SJSA1 (cell line): ENCODE measurements at places on chromosomes 13 and 19.

- no peak for DNase-seq
Measured at GRCh38 chr19:39247701-39248664, 673 bp downstream of the IFNL4 start.

- DNase-seq, result no peak
Measured at GRCh38 chr19:35755550-35756376, 1.1 kb downstream of the HSPB6 start.

GRCh38 chr13:35157143-35157755 lies 215.2 kb downstream of the NBEA start:
- DNase-seq, result peak; percentile 38

GRCh38 chr19:54670576-54671357 lies 8.0 kb downstream of the LILRB4 start:
- no peak for DNase-seq

GRCh38 chr19:45613926-45614725 lies 12.1 kb upstream of the GPR4 start:
- DNase-seq, result peak; percentile 84

GRCh38 chr13:22926748-22927400 lies 253.9 kb upstream of the SGCG start:
- DNase-seq, result no peak

DNA sequence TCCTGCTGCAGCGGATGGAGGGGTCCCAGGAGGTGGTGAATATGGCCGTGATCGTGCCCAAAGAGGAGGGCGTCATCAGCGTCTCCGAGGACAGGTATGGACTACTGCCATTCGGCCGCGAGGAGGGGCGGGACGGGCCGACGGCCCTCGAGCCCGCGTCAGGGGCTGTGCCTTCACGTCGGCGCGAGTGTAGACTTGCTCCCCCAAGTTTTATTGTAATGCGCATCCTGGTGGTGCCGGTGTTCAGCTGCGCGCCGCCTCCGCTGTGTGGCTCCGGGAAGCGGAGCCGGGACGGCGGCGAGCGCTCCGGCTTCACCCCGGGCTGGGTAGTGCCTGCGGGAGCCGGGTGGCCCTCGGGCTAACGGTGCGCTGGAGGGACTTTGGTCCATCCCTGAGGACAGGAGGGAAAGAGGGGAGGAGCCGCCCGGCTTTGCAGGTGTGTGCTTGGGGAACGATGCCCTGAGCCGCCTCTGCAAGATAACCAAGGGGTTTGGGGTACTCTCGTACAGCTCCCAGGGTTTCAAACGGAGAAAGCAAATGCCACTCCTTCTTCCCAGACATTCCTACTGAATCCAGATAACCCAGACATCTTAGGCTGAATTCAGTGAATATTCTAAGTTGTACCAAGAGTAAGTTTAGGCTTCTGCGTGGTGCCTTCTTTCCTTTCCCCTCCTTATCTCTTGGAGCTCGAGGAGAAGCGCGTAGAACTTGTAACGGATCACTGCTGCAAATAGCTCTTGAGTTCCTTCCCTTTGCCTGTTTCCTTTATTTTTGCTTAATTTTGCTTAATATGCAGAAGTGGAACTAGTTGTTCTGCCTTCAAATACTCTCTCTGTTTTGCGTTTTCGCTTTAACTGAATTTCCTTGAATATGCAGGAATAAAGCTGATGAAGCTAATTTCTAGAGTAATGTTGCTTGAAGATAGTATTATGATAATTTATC lies 740 bp downstream of the WDFY2 start:
- DNase-seq, result peak; percentile 50

- DNase-seq, result peak; percentile 50
Measured at GRCh38 chr13:94305463-94305862, 174.0 kb downstream of the DCT start.

DNA sequence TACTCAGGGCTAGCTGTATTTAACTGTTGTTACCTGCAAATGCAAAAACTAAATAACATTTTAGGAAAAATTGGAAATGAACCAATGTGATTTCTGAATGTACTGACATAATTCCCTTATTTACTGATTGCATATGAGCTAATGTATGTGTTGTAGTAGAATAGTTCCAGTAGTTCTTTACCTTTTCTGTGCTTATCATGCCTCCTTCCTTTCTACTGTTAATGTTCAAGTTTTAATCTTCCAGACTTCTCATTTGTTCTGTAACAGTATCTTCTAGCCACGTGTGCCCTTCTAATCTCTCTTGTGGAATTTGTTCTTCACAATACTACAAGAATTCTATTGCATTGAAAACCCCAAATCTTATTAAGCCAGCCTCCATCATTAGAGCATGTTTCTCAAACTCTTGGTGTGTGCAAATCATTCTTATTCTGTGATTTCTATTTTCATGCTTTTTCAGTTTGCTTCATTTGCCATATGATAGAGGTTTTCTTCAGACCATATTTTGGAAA lies 17.7 kb downstream of the LSM14A start:
- no peak for DNase-seq

DNA sequence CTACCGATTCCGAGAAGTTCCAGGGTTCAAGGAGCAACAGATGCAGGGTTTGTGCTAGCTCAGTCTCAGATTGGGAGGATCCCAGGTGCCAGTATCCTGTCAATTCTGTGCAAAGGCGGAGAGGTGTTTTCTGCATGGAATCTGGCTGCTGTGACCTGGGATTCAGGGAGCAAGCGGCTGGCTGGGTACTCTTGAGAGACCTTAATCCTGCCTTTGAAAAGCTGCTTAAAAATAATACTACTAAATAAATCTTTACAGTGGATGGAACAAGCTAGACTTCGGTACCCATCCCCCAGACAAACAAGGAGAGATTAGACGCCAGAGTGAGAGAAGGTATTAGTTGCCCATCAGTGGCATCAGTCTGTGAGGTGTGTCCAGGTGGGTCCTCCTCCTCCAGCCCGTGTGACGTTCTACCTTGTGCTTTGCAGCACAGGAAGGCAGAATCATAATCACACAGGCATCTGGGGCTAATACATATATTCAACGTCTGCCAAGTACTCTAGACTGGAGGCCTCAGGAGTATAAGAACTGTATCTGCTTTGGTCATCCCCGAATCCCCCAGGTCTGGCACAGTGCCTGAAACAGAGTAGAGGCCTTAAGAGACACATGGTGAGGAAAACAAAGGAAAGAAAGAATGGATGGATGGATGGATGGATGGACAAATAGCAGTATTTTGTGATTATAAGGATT lies 230.6 kb downstream of the ZNF536 start:
- no peak for DNase-seq

- no peak for DNase-seq
Measured at GRCh38 chr13:31826521-31826920, 87.2 kb downstream of the RXFP2 start.

- no peak for DNase-seq
Measured at GRCh38 chr13:37476874-37477273, 121.7 kb downstream of the POSTN start.

DNA sequence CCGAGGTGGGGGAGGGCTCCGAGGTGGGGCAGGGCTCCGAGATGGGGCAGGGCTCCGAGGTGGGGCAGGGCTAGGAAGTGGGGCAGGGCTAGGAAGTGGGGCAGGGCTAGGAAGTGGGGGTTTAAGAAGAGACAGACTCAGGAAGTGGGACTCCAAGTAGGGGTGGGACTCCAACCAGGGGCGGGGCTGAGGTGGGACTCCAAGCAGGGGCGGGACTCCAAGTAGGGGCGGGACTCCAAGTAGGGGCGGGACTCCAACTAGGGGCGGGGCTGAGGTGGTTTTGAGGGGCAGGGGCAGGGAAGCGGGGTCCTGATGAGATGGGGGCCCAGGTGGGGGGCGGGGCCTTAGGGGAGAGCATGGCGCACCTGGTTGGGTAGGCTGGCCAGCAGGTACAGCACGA lies 13.6 kb downstream of the CFD start:
- DNase-seq, result no peak

DNA sequence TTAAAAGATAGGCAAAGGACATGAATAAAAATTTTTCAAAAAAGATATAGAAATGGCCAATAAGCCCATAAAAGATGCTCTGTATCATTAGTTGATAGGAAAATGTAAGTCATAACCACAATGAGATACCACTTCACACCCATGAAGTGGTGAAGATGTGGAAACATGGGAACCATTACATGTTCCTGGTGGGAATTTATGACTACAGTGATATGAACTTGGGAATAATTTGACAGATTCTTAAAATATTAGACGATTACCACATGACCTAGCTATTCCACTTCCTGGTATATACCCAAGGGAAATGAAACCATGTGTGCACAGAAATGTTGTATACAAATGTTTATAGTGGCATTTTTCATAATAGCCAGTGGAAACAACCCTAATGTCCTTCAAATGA lies 232.2 kb downstream of the GGACT start:
- no peak for DNase-seq

- no peak for DNase-seq
Measured at GRCh38 chr19:13087795-13088537, 14.7 kb downstream of the LYL1 start.

GRCh38 chr13:95279016-95279415 lies 22.2 kb downstream of the ABCC4 start:
- DNase-seq, result no peak

DNA sequence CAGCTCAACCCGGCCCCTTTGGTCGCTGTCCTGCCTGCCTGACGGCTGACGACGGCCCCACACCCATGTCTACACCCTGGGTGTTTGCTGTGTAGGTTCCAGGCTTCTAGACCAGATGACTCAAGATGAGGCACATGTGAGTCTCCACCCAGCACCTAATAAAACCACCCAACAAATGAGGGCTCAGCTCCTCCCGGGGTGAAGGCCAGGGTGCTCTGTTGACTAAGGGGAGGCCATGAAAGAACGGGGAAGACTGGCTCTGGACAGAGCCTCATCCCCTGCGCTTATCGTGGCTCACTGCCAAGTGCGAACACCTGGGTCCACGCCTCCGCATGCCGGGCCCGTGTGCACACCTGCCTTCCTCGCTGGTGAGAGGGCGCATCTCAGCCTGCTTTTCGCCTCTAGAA lies 39.6 kb downstream of the COL4A2 start:
- DNase-seq, result no peak

DNA sequence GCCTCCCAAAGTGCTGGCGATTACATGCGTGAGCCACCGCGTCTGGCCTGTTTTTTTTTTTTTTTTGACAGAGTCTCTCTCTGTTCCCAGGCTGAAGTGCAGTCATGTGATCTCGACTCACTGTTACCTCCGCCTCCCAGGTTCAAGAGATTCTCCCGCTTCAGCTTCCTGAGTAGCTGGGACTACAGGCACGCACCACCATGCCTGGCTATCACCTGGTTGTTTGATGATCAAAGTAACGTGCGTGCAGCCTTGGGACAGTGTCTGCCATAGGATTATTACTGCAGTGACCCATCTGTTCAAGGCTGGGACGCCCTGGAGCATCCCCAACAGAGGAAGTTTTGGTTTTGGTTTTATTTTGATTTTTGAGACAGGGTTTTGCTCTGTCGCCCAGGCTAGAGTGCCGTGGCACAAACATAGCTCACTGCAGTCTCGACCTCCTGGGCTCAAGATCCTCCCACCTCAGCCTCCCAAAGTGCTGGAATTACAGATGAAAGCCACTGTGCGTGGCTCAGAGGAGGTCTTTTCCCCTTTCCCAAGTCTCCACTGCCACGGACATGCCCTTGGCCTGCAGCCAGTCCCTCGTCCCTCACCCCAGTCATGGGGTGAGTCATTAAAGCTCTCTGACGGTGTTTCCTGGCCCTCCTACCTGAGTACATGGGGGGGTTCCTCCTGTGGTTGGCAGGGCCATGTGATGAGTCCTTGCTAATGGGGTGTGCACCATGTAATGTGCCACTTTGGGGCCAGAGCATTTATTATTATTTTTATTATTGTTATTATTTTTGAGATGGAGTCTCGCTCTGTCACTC lies 65.6 kb downstream of the IER2 start:
- no peak for DNase-seq

GRCh38 chr13:39599842-39600241 lies 3.2 kb downstream of the LHFPL6 start:
- DNase-seq, result no peak

GRCh38 chr13:48533961-48534600 lies 1.2 kb upstream of the RCBTB2 start:
- DNase-seq, result no peak

- no peak for DNase-seq
Measured at GRCh38 chr19:33496038-33496895, 25.3 kb downstream of the PEPD start.

- no peak for DNase-seq
Measured at GRCh38 chr19:29273000-29273640, 60.2 kb upstream of the UQCRFS1 start.

DNA sequence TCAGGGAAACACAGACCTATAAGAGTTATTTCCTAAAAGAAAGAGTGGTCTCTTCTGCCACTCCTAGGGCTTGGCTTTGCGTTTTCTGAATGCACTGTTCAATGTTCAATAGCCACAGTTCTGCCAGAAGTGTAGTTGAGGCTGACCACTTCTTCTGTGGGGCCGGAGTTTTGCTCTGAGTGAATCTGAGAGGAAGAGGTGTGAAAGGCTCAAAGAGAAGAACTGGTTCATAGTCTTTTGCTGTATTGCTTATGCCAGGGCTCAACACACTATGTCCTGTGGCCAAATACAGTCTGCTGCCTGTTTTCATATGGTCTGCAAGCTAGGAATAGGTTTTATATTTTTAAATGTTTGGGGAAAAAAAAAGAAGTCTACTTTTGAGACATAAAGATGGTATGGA lies 128.2 kb downstream of the STOML3 start:
- no peak for DNase-seq

- peak; percentile 34 for DNase-seq
Measured at GRCh38 chr19:33368074-33368864, 5.2 kb upstream of the CEBPG start.

DNA sequence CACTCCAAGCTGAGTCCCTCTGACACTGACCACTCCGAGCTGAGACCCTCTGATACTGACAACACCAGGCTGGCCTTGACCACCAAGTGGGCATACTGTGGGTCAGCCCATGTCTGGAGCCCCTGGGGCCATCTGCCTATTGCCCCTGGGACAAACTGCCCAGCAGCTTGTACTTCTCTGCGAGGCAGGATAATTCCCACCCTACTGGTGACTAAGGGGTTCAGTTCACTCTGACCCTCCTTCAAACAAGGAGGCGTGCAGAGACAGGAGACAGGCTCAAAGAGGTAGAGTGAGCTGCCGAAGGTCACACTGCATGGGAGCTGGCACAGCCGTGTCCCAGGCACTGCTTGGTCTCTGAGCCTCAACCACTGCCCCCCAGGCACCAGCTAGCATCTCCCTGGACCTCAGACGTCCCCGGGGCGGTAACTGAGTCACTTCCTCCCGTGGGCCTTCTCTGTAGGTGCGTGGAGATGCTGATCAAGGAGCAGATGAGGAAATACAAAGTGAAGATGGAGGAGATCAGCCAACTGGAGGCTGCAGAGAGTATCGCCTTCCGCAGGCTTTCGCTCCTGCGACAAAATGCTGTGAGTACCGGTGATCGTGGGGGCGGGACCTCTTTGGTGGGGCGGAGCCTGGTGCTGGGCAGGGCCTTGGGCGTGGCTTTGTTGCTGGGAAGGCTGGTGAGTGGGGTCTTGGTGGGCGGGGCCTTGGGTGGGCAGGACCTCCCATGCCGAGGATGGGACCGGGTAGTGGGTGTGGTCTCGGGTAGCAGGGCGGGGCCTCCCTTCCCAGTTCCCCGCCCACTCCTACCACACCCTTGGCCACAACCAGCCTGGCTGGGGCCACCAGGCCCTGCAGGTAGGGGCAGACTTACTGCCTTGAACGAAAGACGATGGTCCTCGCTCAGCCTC lies 5.8 kb upstream of the USE1 start:
- peak; percentile 40 for DNase-seq
